ENCODE measurements at places on chromosomes 7 and 10.

GRCh38 chr10:71980181-71981014, 16.2 kb downstream of the CHST3 start:
- DNase-seq: no peak

- DNase-seq: peak; percentile 57
These were observed 246.2 kb downstream of the SLC25A13 start for GRCh38 chr7:96075510-96076349.

GRCh38 chr10:71796749-71797405, 23.6 kb upstream of the VSIR start:
- DNase-seq: no peak

- no peak for DNase-seq
These were observed 122.8 kb downstream of the ADRA2A start for GRCh38 chr10:111199587-111199986.

DNA sequence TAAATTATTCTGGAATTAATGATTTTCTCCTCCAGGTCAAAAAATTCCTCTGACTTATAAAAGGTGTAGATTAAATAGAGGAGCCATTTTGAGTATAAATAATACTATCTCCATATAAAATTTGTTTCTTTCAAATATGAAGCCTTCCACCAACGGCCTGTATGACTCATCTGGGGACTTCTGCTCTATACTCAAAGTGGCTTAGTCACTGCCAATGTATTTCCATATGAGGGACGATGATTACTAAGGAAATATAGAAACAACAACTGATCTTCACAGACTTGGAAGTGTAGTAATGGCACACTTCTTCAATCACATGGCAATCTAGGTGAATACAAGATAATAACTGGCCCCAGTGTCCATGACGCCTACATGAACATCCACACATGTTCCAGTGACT, 335.6 kb upstream of the HGF start:
- DNase-seq: no peak

DNA sequence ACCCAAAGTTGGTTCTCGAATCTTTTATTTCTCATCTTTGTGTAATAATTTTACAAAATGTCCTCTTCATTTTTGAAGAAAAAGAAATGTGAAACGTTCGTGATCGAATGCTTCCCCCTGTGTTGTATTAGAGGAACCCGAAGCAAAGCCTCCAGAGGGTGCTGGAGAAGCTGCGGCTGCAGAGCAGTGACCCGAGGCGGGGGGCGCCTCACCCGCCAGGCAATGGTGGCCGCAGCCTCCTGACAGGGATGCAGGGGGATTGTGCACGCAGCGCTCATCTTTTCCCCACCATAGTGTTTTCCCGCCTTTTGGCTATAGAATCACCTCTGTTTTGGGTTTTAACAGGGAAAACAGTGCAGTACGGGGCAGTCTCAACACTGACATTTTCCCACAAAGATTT, 307.5 kb upstream of the ANKRD30A start:
- no peak for DNase-seq

DNA sequence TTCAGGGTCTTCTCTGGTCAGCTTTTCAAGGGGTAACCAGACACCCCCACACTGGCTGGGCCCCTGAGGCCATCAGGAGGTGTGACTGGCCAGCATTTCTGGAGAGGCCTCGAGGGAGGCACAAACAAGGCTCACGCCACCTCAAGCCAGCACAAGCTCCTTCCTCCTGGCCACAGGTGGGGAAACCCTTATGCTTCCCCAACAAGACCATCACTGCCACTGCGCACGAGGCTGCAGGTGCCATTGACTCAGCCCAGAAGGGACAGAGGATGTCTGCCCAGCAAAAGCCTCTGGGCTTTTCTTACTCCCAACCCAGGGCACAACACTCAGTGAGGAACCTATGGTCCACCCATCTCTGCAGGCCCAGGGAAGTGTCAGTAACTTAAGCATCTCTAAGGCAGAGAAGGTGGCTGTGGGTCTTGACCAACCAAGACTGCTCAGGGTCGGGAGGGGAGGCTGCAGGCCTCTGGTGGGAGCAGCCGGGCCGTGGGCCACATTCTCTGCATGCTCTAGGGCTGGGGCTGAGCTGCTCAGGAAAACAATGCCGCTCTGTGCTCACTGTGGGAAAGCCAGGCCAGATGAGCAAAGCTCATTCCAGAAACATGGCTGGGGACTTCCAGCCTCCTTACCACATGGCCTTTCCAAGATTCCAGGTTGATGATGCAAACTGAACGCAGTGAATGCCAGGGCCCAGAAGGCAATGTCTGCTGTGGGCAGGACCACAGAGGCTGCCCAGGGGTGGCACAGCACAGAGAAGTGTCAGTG, 24.2 kb upstream of the RASSF4 start:
- no peak for DNase-seq

GRCh38 chr7:84248843-84249242, 54.3 kb upstream of the SEMA3A start:
- DNase-seq: no peak

GRCh38 chr7:23349484-23350157, 50.5 kb downstream of the MALSU1 start:
- DNase-seq: no peak

Measured in NCI-H187 (cell line).